RPMI8226 (cell line): ENCODE measurements at places on chromosomes 7 and 10.

DNA sequence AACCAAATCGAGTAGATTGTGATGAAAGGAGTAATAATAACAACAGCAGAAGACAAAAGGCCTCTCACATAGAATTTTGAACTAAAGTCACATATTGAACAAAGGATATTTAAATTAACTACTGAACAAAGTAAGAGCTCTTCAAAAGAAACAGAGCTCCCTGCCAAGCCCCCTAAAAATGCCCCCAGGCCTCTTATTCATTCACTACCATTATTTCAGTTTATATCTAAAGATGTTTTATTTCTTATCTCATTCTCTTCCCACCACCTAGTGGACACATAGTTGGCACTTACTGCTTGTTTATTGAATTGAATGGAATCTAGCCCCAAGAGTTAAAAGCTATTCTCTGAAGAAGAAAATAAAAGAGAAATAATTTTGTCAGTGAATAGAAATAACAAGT, 37.4 kb downstream of the VCL start:
- no peak for DNase-seq

GRCh38 chr7:33054261-33054964, 8.2 kb downstream of the NT5C3A start:
- DNase-seq: no peak

- DNase-seq: peak; percentile 11
Observed at GRCh38 chr10:133068111-133069032, 19.4 kb upstream of the ADGRA1 start.

DNA sequence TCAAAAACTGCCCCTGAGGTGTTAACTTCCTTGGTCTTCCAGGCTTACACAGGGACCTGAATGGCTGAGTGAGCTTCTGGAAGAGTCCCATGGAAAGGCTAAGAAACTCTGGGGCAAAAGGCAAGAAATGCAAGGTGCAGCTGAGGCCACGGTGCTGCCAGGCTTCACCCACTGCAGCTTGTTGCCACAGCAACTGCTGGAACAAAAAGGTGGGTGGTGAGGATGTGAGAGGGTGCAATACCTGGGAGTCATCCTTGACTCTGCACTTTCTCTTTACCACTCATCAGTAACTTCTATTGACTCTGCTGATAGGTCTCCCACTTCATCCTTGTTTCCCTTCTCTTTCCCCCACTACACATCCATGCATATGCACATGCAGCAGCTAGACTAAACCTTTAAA, 258.6 kb downstream of the BMPER start:
- DNase-seq: no peak

GRCh38 chr7:23712368-23713284, 2.6 kb downstream of the STK31 start:
- DNase-seq: peak; percentile 48

DNA sequence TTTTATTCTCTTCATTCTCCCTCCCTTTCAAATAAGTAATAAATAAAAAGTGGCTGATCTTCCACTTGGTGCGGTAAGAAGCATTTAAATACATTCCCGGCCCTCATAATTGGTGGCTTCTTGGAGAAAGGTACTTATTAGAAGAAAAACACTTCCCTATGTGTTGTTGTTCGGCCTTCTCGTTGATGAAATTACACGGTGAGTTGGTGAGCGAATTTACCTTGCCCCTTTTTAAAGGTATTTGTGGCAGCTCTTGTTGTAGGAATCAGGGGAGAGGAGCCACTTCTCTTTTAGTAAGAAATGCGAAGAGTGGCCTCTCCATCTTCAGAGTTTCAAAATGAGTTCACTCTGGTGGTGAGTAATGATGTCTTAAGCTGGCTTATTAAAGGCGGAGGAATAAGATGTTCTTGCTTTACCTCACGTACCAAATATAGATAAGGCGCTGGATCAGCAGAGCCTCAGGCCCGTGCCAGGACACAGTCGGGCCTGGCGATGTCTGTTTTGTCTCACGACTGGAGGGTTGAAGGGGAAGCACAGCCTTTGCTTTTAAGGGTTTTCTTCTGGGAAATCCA, 135.9 kb downstream of the CUX1 start:
- no peak for DNase-seq

GRCh38 chr10:14448197-14448990, 117.7 kb upstream of the FRMD4A start:
- no peak for DNase-seq

DNA sequence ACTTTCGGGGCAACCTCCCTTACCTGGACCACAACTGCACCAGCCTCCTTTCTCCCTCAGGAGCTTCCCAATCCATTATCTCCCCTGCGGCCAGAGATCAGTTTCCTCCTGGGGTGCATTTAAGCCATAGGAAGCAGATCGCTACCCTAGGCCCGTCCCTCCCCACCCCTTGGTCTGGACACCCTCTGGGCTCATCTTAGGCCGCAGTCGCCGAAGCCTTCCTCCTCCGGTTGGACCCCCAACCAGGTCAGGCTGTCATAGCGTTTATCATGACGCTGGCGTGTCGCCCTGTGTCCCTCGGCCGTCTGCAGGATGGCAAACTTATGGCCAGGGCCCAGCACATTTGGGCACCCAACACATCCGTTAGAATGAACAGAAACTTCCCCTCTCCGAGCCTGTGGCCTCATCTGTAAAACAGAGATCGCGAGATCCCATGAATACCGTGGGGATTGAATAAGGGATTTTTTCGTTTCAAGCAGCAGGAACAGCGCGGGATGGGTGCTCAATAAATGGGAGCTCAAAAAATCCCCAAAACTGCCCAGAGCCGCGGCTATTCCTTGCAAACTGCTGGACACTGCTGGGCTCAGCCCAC, 669 bp upstream of the AP5Z1 start:
- DNase-seq: peak; percentile 55

DNA sequence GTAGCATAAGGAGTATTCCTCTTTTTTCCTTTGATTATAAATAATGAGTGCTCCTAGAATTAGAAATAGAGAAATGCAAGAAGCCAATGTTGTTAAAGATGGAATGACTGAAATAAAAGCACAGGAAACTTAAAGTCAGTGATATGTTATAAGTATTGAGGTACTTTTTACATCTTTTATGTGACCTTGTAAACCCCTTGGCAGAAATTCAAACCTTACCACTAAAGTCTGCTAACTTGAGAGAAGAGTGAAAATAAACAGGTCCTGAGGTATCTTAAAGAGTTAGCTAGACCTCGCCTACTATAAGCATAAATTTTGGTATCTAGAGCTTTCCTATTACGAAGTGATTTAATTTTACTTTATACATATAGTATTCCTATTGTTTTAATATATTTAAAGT, 188.2 kb downstream of the DKK1 start:
- DNase-seq: no peak

GRCh38 chr10:9243941-9244411, 1189.5 kb downstream of the GATA3 start:
- no peak for DNase-seq

DNA sequence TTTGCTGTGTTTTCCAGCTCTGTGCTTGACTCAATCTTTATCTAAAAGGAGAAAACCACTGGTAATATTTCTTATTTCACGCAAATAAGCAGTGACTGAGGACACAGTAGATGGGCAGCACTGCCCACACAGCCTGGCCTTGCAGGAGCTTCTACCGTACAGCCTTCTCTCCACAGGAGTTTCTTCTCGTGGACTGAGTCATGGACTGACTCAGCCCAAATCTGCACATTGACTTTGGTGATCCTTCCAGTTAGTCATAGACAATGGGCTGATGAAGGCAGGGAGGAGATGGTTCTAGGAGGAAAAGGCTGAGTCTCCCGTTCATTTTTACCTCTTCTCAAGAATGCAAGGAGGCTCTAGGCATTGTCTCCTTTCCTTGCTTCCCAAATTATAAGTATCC, 200.7 kb downstream of the RAPGEF5 start:
- no peak for DNase-seq

- no peak for DNase-seq
Observed at GRCh38 chr10:73813333-73813732, 1.9 kb upstream of the NDST2 start.

DNA sequence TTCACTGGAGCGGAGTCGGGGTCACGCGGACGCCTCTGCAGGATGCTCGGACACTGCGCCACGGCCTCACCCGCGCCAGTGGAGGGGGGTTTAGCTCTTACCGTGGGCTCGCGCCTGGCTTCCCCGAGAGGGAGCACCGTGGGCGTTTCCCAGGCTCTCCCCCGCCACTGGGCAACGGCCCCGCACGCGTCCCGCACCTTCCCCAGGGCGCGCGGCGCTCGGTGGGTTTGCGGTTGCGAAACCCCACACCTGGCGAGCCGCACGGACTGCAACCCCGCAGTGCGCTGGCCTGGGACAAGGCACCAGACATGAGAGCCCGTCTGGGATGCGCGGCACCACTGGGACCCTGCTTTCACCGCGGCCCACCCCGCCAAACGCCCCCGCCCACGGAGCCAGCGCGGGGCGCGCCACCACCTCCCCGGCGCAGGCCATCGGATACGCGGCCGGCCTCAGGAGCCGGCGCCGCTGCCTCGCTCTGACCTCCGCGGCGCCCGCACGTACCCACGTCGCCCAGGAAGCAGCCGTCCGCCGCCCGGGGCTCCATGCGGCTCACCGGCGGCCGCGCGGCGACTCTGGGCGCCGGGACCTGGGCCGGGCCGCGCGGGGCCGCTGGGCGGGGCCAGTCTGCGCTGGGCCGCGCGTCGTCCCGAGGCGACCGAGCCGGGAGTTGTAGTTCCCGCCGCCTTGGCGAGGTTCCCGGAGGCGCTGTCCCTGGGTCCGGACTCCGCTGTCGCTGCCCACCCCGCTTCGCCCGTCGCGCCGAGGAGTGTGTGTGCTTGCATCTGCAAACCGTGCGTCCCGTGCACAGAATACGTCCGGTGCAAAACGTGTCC, at the start of gene ASB13:
Gene ASB13 (minus strand): TSS at position 588 of the 833 bp plus-strand sequence. CDS start 44 bp downstream, at position 544.
- peak; percentile 88 for DNase-seq

- peak; percentile 60 for DNase-seq
Observed at GRCh38 chr10:124992462-124993344, 50.8 kb downstream of the ZRANB1 start.

DNA sequence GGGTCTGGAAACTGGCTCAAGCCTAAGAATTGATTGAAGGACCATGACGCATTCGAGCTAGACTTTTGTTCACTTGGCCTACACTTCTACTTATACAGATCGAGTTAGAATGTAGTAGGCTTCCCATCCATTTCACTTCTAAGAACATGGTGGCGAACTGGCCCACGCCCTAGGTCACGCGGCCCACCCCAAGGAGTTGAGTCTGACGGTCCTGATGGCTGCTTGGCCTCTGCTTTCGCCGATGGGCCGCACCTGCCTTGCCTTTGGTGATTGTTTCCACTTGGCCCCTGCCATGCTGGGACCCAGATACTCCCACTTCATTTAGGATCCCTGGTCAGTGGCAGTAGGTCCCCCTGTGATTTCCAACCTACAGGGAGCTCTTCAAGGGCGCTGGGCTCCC, 153.6 kb downstream of the PRKAG2 start:
- DNase-seq: no peak

DNA sequence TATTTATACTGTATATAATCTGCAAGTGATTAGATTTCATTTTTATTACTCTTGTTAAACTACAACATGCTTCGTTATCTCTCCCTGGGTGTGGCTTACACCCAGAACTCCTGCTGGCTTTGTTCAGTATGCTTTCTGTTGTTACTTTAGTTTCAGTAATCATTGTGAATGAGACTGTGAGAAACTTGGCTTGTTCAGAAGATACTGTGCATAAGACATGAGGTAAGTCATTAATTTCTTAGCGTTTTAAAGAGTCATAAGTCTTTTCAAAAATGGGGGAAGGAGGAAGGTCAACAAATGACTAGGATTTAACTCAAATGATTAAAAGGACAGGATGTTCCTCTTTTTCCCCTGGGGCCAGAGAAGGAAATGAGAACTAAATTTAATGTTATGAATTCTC, 11.6 kb upstream of the ADD3 start:
- no peak for DNase-seq

DNA sequence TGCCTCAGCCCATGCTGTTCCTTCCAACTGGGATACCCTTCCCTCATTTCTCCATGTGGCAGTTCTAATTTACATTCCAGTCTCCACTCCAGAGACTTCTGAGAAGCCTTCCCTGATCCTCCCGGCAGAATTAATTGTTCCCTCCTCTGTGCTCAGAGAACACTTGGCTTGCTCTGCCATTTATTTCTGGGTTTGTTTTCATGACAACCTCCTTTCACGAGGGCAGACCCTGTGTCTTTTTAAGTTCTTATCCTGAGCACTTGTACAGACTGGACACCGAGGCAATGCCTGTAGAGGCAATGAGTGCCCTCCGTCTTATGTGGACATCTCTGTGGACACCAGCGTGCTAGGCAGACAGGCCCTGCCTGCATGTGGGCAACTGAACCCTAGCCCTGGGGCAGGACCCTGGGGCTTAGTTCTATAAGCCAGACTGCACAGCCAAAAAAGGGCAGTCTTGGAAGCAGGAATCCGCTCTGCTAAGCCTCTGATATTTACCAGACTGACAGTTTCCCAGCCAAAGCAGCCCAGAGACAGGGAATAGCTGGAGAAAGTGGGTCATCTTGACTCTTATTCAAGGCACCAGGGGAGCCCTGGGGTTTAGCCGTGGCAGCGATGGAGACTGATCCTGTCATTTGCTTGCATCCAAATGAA, 474.0 kb downstream of the RPS24 start:
- no peak for DNase-seq

- peak; percentile 51 for DNase-seq
Observed at GRCh38 chr7:30468041-30468440, 10.5 kb downstream of the NOD1 start.

DNA sequence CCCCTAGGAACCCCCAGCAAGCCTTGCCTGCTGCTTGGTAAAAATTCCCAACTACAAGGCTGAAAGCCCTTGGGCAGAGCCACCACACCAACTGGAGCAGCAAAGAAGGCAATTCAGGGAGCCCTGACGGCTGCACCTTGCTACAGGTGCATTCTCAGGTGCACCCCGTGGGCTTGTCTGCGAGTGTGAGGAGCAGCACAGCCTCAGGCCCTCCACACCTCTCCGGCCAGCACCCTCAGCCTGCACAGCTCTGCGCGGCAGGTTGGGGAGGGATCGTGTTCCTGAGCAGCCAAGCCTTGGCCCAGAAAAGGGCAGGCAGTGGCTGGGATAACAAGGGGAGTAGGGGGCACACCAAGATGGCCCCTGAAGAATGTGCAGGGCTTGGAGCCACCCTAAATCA, 104.1 kb downstream of the FAM53B start:
- no peak for DNase-seq

DNA sequence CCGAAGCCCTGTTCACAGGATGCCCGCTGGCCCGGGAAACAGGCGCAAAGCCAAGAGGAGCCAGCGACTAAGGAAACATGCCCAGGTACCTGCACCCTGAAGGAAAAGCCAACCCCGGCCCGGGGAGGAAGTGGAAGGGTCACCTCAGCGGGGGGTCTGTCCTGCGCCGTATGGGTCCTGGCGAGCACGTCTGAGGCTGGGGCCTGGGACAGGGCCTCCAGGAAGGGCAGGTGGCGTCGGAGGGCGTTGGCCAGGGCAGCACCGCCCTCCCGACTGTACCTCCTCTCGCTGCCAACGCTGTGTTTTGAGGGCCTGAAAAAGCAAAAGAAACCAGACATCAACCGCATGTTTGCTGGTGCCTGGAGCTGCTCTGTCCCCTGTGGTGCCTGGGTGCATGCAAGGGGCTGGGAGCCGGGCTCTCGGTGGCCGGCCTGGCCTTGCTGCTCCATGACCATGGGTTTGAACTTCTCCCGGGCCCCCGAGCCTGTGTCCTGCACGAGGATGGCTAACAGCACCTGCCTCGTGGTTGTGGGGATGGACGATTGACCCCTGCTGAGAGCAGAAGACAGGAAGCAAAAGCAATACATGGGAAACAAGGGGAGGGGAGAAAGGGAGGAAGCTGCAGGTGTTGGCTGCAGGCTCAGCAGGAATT, 395.3 kb downstream of the PTPRN2 start:
- DNase-seq: no peak

- no peak for DNase-seq
Observed at GRCh38 chr10:98694014-98694413, 247.3 kb upstream of the HPS1 start.
